ENCODE measurements at places on chromosomes 5 and 9.

- DNase-seq = no peak
Observed at GRCh38 chr9:93060746-93061259, 2.3 kb downstream of the SUSD3 start.

DNA sequence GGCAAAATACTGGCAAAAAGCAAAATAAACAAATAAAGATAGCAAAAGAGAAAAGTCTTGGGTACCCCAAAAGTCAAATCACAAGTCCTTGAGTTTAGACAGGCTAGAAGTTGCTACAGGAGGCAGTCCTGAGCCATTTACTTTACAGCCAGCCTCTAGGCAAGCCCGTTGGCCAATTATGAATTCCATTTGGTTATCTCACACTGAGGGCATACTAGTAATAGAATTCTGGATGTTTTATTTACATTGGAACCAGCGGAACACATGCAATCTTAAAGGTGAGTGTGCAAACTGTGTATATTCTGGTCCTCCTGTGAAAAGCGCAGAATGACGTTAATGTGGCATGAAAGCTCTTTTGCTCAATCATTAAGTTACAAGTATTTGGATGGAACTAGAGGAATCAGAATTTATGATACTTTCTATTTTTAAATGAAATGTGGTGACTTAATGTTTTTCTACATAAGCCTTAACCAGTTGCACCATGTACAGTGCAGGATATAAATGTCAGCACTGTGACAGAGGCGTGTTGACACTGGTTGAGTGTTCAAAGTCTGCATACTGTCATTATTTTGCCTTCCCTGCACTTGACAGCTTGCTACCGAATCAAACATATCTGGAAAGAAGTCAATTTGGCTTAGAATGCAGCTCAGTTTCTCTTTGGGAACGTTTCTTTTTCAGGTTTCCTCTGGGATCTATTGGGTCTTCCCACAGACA is 7.9 kb downstream of the GDNF start:
- no peak for DNase-seq

DNA sequence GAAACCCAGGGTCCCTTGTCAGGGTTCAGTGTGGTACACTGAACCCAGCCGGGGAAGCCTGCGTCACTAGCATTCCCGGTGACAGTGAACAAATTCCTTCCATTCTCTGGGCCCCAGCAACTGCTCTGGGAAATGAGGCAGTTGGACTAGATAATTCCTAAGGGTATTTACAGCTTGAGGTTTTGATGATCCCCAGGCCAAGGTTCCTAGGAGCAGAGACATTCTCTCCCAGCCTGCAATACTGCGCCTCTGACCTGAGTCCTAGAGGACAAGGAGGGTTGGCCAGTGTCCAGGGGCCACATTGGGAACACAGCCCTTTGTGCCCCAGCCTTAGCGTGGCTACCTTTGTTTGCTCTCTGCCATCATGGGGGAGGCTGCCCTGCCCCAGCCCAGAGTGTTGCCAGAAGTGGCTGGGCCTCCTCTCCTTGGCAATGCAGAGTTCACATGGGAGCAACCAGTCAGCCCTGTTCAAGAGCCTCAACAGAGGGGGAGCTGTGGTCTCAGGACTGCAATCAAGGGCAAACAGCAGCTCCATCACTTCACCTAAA is 178.2 kb downstream of the SEC61B start:
- no peak for DNase-seq

DNA sequence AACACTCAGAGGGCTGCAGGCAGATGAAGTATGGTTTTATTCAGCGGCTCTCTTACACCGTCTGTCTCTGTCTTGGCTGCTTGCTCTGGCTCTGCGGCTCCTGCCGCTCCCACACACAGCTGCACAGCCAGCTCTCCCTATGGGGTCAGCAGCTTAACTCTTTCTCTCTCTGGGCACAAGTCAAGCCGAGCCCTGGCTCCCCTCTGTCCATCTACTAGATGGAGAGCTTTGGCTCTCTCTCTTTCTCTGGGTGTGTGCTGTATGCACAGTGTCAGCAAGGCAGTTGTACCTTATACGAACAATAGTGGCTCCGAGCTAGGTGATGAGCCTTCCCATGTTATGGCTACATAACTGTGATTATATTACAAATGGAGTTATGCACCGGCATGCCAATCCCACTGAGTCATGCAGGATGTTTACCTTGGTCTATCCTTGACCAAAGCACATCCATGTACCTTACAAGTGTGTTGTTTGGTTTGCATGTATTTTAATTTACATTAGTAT is 19.3 kb upstream of the PPP2CA start:
- DNase-seq = peak; percentile 5

DNA sequence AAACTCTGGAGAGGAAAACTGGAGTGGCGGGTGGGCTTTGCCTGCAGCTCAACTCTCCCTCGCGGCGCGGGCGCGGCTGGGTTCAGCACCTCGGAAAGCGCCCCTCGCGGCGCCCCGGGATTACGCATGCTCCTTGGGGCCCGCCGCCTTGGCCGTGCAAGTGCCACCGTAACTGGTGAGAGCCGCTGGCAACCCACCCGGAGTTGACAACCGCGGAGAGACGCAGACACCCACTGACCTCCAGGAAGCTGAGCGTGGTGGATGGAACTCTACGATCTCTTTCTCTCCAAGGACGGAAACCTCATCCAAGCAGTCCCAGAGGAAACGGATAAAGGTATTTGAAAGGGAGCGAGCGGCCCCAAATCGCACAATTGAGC is 194 bp upstream of the RXFP3 start:
- DNase-seq = peak; percentile 46

GRCh38 chr5:1662559-1663085 is 137.0 kb downstream of the MRPL36 start:
- no peak for DNase-seq

- no peak for DNase-seq
Observed at GRCh38 chr5:166123717-166124116, 2167.7 kb upstream of the WWC1 start.

DNA sequence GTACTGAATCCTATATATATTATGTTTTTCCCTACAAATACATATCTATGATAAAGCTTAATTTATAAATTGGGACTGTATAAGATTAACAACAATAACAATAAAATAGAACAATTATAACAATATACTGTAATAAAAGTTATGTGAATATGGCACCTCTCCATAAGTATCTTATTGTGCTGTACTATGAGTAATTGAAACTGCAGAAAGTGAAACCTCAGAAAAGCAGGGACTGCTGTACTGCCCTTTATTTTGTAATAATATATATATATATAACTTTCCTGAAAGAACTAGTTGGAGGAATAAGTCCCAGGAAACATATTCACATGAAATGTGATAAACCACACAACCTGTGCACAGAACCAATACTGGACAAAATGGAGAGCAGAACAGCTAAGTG is 77.3 kb downstream of the PAM start:
- DNase-seq = no peak

GRCh38 chr9:89388084-89388867 is 70.0 kb downstream of the SECISBP2 start:
- DNase-seq = no peak

DNA sequence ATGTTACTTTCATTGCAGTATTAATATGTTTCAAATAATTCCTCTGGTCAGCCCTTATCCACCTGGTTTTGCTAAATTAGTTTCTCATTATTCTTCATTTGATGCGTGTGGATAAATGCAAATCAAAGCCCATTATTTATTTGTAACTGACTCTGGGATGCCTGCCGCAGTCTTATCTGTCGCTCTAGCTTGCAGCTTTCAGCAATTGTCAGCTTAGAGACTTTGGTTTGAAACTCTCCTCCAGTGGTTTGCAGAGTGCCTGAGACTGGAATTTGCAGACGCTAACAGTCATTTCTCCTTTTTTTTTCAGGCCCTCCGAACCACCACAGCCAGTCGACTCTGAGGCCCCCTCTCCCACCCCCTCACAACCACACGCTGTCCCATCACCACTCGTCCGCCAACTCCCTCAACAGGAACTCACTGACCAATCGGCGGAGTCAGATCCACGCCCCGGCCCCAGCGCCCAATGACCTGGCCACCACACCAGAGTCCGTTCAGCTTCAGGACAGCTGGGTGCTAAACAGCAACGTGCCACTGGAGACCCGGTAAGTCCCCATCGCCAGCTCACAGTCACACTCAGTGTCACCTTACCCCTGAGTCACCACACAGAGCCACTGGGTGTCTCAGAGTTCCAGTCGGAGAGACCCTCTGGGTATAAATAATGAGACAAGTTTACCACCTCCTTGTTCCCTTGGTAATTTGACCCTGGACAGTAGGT is 339.0 kb upstream of the WWC1 start:
- DNase-seq = no peak

- DNase-seq = no peak
Observed at GRCh38 chr9:108050894-108051293, 561.3 kb upstream of the KLF4 start.

DNA sequence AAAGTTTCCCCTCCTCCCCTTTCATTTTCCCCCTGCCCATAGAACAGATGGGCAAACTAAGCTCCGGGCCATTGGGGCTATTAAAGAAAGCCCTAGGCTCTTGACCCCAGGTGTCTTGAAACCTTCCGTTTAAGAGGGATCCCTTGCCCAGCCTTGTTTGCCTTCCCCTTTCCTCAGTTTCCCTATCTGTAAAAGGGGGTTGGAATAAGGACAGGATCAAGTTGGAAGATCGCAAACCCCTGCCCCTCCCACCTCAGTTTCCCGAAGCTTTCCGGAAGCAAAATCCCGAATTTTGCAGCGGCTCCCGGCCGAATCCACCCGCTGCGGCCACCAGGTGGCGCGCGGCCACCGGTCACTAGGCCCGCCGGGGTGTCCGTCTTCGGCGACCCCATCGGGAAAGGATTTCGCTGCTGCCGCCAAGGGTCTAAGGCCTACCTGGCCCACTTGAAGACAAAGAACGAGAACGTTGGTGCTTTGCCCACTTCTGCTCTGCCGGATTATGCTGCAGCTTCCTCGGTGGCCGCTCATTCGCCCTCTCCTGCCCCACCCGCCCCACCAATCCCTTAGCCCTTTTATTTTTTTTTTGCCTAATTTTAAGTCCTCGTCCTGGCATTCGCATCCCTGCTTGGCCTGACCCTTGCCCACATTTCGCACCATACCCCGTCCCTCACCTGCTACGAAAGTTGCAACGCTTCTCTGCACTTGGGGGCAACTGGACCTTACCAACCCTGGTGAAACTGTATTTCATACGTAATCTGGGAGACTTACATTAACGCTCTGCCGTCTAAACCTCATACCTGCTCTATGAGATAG is 962 bp upstream of the NR6A1 start:
- peak; percentile 63 for DNase-seq

- no peak for DNase-seq
Observed at GRCh38 chr9:81022177-81022576, 667.2 kb downstream of the TLE1 start.

- DNase-seq = no peak
Observed at GRCh38 chr5:116475338-116475737, 99.3 kb downstream of the SEMA6A start.

DNA sequence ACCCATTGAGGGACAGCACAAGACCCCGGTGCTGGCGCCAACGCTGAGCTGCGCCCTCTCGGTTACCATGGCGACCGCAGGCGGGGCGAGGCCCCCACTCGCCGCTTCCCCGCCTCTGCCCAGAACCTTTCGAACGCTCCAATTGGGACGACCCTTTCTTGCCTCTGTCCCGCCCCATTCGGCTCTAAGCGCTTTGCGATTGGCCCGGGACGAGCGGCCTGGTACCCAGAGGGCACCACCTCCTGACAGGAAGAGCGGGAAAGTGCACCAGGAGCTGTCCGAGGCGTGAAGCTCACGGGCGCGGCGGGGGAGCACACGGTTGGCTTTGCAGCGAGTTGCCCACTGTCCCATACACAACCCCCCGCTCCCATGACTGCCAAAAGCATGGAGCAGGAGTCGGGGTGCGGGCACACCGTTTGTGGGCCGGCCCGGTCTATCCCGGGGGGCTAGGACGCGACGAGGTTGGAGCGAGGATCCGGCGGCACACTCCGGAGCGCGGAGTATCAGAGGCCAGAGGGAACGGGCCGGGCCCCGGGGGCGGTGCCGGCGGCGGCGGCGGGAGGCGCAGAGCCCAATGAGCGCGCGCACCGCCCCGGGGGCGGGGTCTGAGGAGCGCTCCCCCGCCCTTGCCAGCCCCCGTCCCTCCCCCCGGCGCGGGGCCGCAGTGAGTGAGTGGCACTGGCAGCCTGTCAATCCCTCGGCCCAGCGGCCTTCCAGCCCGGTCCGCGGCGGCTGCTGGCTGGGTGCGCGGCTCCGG is 978 bp upstream of the PBX3 start:
- DNase-seq = peak; percentile 94

DNA sequence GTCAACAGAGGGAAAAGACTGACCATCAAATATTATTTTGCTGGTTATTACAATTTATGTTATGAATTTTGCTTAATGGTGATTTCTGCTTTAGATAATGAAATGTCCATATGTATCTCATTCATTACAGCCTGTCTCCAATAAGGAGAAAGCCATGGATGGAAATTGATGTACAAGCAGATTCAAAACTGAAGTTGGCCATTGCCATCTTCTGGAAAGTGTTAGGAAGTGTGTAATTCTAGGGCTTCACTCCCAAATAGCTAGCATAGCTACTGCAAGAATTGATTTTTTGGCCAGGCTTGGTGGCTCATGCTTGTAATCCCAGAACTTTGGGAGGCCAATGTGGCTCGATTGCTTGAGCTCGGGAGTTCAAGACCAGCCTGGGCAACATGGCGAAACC is 45.8 kb downstream of the DYNC2I2 start:
- DNase-seq = no peak

- DNase-seq = no peak
Observed at GRCh38 chr9:114811301-114811700, 5.5 kb upstream of the TNFSF15 start.

DNA sequence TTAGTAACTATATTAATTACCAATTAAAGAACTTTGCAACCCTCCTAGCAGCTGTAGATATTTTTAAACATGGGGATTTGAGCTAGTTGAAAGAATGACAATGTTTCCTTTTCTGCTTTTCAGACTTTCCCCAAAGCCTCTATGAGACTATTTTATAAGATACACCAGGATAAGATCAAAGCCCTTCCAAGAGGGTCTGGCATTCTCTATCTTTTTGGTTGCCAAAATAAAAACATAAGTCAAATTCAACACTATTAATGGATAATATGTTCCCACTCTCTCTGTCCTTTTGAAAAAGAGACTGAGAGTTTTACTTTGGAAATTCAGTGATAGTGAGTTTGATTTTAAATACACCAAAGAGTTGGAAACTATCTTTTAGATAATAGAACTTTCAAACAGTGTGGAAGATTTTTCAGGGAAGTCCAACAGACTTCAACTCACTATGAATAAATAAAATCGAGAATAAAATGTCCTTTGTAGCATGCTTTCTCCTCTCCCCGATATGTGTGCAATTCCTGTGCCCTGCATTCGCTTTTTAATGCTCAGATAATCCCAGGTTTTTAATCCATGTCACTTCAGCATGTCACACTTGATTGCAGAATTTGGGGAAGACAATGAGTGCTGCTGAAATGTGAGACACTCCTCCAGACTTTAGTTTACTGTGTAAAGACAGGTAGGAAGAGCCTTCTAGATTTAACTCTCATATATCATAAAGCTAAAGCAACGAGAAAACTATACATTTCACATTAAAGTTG is 1095.7 kb upstream of the DMAC1 start:
- DNase-seq = no peak
